ENCODE measurements at places on chromosomes 2 and 18.
A peak's percentile ranks its signal among the peaks of the same experiment; 100 is the strongest.

GRCh38 chr18:22020127-22020866 is 149.1 kb upstream of the GATA6 start:
- DNase-seq, result no peak

DNA sequence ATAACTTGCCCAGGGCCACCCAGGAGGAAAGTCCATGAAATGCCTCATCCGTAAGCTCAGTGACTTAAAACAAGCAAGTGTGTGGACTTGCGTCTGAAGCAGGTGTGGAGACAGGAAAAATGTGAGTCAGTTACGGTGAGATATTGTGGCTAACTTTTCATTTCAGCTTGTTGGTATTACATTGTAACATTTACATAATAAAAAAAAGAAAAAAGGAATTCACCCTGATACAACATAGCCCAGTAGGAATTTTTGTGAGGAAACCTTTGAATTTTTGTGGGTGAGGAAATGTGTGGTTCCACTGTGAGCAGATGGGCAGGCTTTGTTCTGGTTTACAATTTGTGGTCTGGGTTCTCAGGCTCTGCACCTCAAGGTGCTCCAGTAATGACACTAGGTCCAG is 33.7 kb upstream of the LYPD6B start:
- no peak for DNase-seq

- DNase-seq, result no peak
Observed at GRCh38 chr18:26479681-26480079, 68.7 kb downstream of the KCTD1 start.

- DNase-seq, result no peak
Observed at GRCh38 chr18:5720132-5720531, 175.2 kb downstream of the TMEM200C start.

DNA sequence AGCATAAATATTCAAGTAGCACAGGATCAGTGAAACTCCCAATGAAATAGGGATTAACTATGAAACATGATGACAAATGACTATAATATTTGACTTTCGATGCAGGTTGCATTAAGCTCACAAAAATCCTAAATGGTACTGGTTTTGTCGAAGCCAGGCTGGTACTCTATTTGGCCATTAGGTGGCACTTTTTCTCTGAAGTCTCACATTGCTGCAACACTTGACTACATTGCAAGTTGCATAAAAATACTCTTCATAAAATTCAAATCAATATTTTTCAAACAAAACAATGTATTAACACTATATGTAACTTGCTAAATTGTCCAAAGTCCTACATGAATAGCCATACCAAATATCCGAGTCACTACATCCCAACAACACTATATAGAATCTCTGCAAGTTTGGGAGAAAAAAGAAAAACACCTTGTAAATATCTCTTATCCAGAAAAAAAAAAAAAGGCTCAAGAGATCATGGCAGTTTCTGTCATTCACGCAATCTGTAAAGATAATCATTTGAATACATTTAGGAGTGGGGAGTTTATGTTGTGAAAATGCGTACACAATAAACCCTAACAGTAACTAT is 9.5 kb downstream of the RTTN start:
- peak; percentile 81 for DNase-seq

GRCh38 chr2:229296536-229296935 is 25.4 kb upstream of the PID1 start:
- no peak for DNase-seq

DNA sequence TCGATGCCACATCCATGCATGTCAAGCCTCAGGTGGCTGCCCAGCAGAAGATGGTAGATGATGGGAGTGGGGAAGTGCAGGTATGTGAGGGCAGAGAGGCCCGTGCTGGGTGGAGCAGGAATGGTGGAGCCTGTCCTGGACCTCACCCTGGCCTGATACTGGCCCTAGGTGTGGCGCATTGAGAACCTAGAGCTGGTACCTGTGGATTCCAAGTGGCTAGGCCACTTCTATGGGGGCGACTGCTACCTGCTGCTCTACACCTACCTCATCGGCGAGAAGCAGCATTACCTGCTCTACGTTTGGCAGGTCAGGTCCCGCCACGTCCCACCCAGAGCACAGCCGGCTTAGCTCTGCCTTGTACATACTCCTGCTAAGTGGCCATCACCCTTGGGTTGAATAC is 13.0 kb downstream of the VIL1 start:
- DNase-seq, result no peak

GRCh38 chr2:138500592-138501424 is 762 bp upstream of the SPOPL start:
- DNase-seq, result peak; percentile 15

DNA sequence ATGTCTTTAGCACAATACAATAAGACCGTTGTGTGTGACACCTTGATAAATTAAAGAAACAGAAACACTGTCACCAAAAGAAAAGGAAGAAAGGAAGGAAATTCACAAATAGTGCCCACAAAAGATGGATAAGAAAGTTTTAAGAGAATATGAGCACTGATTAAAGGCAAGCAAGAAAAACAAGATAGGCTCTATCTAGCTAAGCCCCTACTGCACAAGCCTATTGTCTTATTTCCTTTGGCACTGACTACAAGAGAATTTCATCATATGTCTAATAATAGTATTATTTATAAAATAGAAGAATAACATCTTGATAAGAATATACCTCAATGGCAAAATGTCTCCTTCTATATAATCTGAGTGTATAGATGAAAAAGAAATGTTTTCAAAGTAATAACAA is 335.7 kb downstream of the NCKAP5 start:
- DNase-seq, result no peak

- DNase-seq, result no peak
Observed at GRCh38 chr2:86003967-86004366, 101.7 kb downstream of the POLR1A start.

DNA sequence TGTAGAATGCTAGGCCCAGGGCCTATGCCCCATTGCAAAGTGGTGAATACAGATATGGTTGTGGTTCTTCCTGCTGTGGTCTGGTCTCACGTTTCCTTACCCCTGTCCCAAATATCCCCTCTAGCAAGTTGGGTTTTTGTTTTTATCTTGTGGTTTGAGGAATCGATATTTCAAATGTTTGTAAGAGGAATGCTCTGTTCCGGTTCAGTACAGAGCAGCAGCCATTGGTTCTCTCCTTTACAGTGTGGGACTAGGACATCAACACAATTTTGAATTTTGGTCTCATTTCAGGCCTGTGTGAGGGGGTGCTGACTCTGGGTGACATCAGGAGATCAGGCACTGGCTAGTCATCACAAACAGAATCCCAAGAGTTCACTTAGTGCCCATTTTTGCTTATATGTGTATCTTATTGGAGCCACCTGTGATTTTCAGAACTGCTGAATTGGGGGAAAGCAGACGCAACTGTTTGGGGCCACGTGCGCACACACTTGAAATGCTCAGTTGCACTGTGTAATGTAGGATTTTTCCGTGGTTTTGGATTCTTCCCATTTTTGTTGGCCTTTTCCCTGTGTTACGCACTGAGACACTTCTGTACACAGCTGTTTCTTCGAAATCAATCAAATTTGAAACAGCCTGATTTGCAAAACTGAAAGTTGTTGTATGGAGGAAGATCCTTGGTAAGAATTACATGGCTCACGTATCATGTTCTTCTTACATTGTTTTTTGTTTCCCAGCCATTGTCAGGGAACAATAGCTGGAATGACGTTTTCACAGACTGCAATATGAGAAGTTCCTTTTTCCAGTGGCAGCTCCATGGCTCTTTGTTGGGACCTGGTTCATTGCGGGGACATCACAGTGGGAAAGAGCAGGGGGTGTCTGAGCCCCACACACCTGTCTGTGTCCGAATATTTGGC is 8.6 kb downstream of the SH3BP4 start:
- peak; percentile 94 for DNase-seq

- no peak for DNase-seq
Observed at GRCh38 chr2:232299084-232299483, 79.5 kb upstream of the ALPP start.

- DNase-seq, result no peak
Observed at GRCh38 chr2:167140767-167141166, 252.5 kb downstream of the XIRP2 start.

GRCh38 chr18:43665105-43665788 is 388.0 kb upstream of the SYT4 start:
- no peak for DNase-seq

- no peak for DNase-seq
Observed at GRCh38 chr2:237306083-237306786, 107.7 kb downstream of the COL6A3 start.

- DNase-seq, result no peak
Observed at GRCh38 chr2:127407661-127408003, 10.6 kb upstream of the PROC start.

DNA sequence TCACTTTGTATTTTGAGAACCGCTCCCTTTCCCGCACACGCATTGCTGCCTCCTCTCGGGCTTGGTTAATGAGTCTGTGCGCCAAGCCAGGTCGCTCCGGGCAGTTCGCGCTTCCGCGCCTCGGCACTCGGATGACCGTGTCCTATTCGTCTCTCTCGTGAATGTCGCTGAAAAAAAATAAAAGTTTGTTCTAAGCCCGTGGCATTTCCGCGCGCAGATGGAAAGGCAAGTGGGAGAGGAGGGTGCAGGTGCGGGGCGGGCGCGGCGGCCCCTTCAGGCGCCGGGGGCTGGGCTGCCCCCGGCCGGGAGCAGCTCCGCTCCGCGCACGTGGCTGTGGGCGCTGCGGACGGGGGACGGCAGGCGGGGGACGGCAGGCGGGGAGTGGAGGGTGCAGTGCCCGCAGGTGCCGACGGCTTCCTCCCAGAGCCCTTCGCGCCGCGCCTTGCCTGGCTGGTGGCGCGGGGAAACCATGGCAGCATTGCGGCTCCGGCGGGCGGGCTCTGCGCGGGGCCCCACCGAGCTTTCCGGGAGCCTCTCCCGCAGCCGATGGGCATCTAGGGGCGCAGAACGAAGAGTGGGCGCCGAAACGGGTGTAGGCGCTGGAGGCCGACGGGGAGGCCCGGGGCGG is 159.6 kb upstream of the SIX2 start:
- no peak for DNase-seq

GRCh38 chr18:38368886-38369285 is 803.3 kb upstream of the CELF4 start:
- no peak for DNase-seq

DNA sequence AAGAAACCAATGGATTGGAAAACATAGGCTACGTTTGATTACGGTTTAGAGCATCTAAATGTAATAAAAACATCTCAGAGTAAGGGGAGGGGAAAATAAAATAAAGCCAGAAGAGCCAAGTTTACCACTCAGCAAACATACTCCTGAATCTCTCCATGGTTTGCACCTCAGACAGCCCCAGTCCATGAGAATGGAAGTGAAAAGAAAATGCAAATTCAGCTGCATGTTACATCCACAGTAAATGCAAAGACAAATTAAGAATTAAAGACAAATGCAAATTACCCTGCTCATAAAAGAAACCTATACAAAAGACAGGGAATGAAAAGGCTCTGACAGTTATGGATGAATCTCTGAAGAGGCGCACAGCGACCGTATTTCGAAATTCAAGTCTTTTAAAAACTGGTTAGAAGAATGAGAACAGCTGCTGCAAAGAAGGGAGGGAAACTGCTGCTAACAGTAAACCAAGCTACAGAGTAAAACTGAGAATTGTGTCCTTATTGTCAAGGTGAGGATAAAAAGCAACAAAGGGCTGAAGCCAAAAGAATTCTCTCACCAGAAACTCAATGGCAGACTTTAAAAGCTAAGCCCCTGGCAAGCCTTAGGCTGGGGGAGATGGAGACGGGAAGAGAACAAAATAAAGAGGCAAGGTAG is 197.9 kb upstream of the ACVR2A start:
- DNase-seq, result no peak

DNA sequence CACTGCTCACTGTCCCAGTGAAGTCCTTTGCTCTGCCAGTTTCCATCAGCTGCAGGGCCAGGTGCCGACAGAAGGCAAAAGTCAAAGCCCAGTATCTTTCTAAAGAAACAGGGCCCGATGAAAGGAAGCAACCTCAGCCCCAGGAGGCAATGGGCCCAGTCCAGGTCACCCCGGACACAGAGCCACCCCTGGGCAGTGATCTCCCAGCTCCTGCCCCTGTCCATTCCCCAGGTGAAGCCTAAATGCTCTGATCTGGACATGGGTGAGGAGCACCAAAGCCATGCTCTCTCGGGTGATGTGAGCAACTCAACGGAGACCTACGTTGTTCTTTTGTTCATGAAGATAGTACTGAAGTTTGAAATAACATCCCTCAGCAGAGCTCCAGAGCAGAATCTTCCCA is 61.6 kb downstream of the HDAC4 start:
- DNase-seq, result no peak

- no peak for DNase-seq
Observed at GRCh38 chr2:143745060-143745459, 615.8 kb downstream of the ARHGAP15 start.

DNA sequence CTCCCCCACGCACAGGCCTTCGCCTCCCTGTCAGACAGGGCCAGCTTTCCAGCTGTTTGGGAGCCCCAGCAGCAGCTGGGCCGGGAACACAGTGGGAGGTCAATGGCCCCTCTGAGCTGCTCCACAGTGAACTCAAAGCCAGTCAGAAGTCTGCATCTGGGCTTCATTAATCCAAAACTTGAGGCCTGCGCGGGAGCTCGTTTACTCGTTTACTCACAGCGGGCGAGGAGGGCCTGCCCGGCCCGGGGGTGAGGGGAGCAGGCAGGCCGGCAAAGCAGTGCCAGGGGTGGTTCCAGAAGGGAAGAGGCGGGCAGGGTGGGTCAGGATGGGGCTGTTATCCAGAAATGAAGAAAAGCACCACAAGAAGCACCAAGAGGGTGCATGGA is 36.8 kb upstream of the SEMA4C start:
- DNase-seq, result no peak

DNA sequence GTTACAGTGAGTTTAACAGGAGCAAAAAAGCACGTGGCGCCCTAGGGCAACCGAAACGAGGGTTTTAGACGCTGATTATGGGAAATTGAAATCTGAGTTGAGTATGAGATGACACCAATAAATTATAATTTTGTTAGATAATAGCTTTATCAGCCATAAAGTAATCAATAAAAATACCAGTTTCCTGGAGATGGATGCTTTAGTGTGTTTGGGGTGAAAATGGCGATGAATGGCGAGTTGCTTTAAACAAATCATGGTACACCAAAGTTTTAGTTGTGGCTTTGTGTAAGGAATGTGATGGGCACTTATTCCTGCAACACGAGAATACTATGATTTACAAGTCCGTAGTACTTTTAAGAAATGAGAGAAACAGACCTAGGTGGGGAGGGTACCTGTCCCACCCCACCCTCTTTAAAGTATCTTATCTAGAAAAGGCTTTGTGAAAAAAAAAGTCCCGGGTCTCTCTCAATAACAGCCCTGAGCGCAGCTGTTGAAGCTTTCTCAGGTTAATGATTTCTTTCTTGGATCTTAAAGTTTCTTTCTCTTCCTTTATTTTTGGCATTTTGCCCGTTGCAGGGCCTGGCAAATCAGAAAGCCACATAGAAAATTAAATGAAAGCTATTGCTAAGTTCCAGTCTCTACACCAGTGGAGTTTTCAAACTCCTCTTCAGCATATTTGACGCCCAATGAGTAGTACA is 1.5 kb upstream of the RRM2 start:
- DNase-seq, result no peak

- DNase-seq, result no peak
Observed at GRCh38 chr18:53971331-53971730, 253.1 kb downstream of the MBD2 start.

GRCh38 chr2:163264341-163264740 is 425.8 kb upstream of the KCNH7 start:
- DNase-seq, result no peak

GRCh38 chr2:101754618-101755017 is 57.1 kb downstream of the MAP4K4 start:
- peak; percentile 56 for DNase-seq
